ENCODE measurements at places on chromosomes 12 and 14.
A peak's percentile ranks its signal among the peaks of the same experiment; 100 is the strongest.

DNA sequence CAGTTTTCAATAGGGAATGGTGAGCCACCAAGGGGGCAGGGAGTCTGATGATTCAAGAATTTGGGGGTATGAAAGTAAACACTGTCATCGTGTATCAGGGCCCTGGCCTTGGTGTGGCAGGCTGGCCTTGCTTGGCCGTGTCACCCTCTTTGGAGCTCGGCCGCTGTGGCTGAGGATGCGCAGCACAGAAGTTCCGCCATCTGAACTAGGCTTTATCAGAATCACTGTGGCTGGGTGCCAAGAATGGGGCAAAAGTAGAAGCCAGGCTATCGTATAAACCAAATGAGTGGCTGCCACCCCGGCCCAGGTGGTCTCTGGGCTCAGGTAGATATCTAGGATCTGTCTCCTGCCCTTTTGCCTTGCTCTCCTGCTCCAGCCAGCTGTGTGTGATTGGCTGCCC lies 137.4 kb downstream of the PAPOLA start:
- no peak for DNase-seq

DNA sequence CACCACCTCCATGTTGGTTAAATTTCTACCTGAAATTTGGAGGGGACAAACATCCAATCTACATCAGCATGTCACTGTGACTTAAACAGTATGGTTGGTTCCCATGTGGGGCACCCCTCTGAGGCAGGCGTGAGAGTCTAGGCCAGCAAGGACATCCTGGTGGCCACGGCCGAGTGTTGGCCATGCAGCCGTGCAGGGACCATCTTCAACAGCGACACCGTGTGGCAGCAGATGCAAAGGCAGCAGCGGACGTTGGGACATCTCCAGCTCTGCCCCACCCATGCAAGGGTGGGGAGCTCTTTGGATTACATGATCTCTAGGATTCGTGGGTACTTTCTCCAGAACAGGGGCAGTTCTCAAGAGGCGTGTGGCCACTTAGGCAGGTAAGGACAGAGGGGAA lies 49.8 kb downstream of the NOC4L start:
- DNase-seq = no peak

DNA sequence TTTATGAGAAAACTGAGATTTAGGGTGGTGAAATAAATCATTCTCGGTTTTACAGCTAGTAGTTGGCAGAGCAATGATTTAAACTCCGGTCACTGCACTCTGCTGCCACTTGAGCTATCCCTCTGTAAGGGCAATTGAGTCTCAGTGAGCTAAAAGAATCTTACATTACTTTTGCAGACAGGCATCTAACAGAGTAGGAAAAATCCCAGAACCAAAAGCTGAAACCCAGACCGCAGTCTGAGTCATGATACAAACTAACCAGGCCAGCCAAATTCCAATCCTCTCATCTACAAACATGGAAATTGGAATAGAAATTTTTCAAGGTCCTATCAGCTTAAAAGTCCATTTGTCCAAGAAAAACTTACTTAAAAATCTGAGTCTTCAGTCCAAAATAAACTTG lies 73.7 kb downstream of the ANKS1B start:
- DNase-seq = peak; percentile 32

- no peak for DNase-seq
Measured at GRCh38 chr14:97634751-97635150, 837.6 kb downstream of the VRK1 start.

DNA sequence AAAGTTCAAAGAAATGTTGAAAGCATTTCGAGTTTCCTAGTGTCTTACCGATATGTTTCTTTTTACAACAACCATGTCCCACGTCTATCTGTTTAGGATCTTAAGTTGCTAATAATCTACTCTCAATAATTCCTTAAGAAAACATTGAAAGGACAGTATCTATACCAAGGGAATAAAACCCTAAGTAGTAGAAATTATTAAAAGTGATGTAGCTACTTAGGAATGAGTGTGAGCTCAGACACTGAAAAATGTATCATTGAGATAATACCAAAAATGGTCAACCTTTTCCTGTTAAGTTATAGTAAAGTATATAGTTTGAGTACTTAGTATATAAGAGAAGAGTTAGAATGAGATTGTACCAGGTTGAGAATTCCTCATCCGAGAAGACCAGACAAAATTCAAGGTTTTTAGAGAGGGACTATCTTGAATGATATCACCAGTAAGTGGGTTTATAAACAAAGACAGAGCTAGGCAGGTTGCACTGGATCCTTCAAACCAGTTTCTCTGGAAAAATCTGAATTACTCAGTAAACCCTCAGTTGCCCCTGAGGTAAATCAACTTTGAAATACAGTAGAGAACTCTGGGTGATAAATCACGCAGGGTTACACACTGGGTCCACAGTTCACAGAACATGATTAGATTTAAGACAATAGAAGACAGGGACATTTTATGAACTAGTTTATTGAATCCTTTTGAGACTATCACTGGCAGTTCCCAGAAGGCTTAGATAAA lies 96.8 kb downstream of the ERGIC2 start:
- no peak for DNase-seq

- no peak for DNase-seq
Measured at GRCh38 chr12:39442831-39443080, 164 bp downstream of the KIF21A start.

GRCh38 chr12:41190338-41190737 lies 2.2 kb downstream of the PDZRN4 start:
- no peak for DNase-seq

GRCh38 chr12:81174664-81175063 lies 96.8 kb downstream of the ACSS3 start:
- DNase-seq = no peak

DNA sequence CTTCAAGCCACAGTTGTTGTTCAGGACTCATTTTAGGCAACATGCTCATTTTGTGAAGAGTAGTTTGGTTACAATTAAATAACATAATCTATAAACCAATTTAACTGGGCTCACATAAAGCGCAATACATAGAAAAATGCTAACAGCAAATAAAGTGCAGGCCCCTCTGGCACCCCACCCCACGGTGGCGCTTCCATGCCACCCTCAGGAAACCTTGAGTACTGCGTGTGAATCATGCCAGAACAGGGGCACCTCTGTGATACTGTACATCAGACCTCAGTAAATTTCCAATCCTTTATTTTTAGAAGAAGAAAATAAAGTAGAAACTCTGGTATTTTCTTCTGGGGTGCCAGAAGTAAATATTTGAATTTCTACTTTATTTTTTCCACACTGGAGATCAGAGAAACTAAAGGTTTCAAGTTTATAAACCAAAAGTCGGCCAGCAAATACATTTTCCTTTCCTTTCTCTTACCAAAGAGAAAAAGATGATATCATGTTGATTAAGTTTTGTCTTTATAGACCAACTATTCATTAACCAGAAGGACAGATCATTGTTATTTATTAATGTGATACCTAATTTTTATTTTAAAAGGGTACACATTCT lies 316.8 kb downstream of the PAWR start:
- DNase-seq = no peak

- DNase-seq = no peak
Measured at GRCh38 chr12:31928246-31929026, 30.8 kb upstream of the RESF1 start.

- DNase-seq = no peak
Measured at GRCh38 chr12:108635997-108636808, 2.5 kb upstream of the SELPLG start.

- peak; percentile 92 for DNase-seq
Measured at GRCh38 chr12:48852734-48853688, 1.0 kb upstream of the DDX23 start.

GRCh38 chr12:128269181-128269591 lies 2.2 kb downstream of the TMEM132C start:
- peak; percentile 21 for DNase-seq

DNA sequence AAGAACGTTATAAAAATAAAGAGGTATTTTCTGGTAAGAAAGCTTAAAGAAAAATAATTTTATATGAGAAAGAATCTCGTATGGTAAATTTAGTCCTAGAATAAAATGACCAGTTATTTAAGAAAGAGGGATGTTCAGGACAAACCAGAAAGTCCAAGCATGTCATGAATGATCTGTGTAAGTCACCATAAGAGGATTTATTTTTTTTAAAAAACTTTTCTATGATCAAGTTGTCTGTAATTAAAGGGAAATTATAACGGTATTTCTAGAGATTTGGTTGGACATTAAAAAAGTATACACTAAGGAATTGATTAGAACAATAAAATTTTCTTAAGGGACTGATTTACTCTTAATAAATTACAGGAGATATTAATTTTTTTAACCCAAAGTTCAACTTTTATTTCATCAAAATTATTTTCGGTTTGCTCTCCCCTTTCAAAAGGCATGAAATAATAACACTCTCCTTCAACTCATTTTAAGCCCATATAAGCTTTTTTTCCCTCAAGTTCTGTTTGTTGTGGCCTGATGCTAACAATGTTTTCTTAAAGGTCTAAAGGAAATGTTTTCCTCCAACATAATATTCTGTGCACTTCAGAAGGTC lies 49.9 kb upstream of the CPSF6 start:
- DNase-seq = no peak

DNA sequence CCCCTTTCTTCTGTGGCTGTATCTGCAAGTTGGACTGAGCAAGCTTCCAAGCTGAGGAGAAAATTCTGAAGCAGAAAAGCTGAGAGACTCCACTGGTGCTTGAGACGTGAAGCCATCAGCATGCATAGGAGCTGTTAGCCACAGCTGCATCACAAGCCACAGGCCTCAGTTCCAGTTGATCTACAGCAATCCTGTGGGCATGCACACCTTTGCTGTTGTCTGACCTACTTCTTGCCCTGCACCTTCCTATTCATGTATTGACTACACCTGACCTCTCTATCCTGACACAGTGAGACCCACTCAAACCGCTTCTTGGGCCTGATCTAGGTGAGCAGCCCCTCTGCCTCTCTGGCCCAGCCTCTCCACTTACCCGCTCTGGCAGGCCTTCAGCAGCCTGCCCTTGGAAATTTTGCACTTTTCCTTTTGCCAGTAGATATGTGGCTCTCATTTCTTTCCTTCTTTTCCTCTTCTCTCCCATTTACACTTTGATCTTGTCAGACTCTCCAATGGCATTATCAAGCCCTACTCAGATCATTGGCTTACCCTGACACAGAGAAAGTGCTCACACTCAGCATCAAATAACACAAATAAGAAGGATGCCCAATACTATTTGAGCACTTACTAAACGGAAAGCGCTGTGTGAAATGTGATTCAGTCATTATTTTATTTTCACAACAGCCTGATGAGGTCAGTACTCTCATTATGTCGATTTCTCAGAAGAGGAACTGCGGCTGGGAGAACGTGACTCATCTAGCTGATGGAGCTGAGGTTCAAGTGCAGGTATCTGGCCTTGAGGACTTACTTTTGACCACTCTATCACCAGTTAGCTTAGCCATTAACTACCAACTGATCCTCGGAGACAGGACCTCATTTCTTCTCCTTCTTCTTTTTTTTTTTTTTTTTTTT lies 21.9 kb upstream of the PTGR2 start:
- no peak for DNase-seq

GRCh38 chr14:88195676-88196075 lies 127.4 kb downstream of the KCNK10 start:
- DNase-seq = no peak

- no peak for DNase-seq
Measured at GRCh38 chr14:89320381-89321000, 96.5 kb downstream of the FOXN3 start.

- DNase-seq = no peak
Measured at GRCh38 chr12:123917337-123917850, 55.2 kb downstream of the CCDC92 start.

DNA sequence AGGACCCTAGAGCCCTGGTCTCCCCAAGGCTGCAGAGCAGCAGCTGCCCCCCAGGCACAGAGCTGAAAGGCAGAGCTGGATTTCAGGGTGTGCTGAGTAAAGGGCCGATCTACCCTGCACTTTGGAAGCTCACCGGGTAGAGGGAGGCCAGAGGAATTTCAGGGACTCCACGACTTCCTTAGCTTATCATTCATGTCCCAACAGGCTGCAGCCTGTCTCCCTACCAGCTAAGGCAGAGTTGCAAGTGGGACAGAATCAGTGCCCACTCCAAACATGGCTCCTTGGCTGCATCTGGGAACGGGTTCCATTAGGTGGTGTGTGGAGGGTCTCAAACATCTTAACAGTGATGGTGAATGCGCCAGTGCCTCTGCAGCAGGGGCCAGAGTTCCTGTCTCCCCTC lies 27.5 kb downstream of the MMAB start:
- no peak for DNase-seq

GRCh38 chr12:55931780-55932550 lies 1.0 kb downstream of the DGKA start:
- peak; percentile 62 for DNase-seq

GRCh38 chr14:57612946-57613345 lies 119.3 kb upstream of the CCDC198 start:
- no peak for DNase-seq

- DNase-seq = no peak
Measured at GRCh38 chr12:126114441-126114840, 1049.2 kb downstream of the AACS start.

DNA sequence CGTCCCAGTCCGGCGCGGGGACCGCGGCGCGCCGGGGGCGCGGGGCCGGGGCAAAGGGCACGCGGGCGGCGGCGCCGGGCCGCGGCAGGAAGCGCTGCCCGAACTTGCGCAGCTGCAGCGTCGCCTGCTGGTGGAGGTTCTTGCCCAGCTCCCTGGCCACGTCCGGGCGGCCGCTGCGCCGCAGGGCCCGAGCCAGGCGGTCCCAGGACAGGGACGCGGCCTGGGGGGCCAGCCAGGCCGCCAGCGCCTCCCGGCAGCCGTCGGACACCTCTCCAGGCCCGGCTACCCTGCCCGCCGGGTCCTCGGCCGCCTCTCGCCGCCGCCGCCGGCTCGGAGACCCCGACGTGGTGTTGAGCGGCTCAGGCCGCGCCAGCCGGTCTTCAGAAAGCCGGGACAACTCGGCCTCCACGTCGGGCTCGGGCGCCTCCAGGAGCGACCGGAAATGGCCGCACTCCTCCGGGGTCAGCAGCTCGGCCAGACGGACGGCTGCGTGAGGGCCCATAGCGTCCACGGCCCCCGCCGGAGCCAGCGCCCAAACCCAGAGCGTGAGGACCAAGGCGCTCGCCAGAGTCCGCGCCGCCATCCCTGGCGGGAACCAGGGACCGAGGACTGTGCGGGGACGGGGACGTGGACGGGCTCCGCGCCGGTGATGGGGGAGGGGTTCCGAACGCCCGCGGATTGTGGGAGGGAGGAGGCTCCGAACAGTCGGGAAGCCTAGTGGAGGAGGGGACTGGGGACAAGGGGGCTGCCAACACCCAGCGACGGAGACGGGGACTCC lies 34.0 kb downstream of the FIGNL2 start:
- peak; percentile 64 for DNase-seq

GRCh38 chr14:37591941-37592481 lies 3.0 kb downstream of the FOXA1 start:
- DNase-seq = no peak
